SJSA1 (cell line): ENCODE measurements at places on chromosomes 13 and 19.

- no peak for DNase-seq
Observed at GRCh38 chr13:104321756-104322155, 1255.5 kb upstream of the SLC10A2 start.

DNA sequence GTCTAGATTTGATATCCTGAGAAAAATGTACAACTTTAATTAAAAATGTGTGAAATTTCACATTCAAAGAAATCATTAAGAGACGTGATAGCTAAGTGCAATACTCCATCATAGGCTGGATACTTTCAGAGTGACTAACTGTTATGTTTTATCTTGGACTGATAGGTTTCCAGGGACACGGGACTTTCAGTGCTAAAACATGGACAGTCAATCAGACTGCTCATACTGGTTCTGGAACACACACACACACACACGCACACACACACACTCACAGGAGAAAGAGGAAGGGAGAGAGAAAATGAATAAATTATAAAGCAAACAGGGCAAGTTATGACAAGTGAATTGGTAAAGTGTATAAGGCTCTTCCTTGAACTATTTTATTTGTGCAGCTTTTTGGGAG, 955.9 kb downstream of the SLITRK5 start:
- DNase-seq: no peak

GRCh38 chr19:17184371-17184841, 30.8 kb upstream of the USE1 start:
- DNase-seq: no peak

GRCh38 chr13:43268632-43269031, 245.2 kb downstream of the DNAJC15 start:
- DNase-seq: no peak

GRCh38 chr19:55179606-55180484, at the start of gene SYT5:
Gene SYT5 (minus strand): TSS chr19:55180289. CDS start chr19:55179041, 1,248 bp downstream.
- no peak for DNase-seq

- DNase-seq: no peak
Observed at GRCh38 chr13:59890054-59890453, 273.7 kb downstream of the DIAPH3 start.

GRCh38 chr19:34308381-34309367, 54.3 kb downstream of the GARRE1 start:
- no peak for DNase-seq

- DNase-seq: no peak
Observed at GRCh38 chr19:5081443-5082161, 112.7 kb downstream of the KDM4B start.
